ENCODE measurements at places on chromosomes 6 and 20. TPM values are rescaled to one million over a fixed set of nuclear protein-coding genes. Genes with fewer than 3 reads are reported as not detected.

- DNase-seq: no peak
Measured at GRCh38 chr6:13378669-13379590, 50.6 kb upstream of the TBC1D7 start.

DNA sequence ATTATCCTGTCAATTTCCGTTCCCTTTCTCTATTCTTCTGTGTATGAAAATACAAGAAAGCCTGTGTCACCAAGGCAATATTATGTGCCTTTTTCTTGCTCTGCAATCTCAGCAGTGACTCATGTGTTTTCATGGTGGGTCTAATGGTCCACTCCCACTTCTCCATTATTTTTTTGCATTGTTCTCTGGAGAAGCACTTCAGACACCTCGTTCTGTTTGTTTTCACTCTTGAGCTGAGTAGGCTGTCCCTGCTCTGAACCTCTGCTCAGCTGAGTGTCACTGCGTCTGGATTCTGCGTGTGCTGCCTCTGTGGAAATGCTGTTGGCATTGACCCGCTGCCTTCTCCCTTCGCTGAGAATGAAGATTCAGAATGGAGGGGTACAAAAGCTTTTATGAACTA lies 230.6 kb downstream of the TMEM242 start:
- DNase-seq: no peak

DNA sequence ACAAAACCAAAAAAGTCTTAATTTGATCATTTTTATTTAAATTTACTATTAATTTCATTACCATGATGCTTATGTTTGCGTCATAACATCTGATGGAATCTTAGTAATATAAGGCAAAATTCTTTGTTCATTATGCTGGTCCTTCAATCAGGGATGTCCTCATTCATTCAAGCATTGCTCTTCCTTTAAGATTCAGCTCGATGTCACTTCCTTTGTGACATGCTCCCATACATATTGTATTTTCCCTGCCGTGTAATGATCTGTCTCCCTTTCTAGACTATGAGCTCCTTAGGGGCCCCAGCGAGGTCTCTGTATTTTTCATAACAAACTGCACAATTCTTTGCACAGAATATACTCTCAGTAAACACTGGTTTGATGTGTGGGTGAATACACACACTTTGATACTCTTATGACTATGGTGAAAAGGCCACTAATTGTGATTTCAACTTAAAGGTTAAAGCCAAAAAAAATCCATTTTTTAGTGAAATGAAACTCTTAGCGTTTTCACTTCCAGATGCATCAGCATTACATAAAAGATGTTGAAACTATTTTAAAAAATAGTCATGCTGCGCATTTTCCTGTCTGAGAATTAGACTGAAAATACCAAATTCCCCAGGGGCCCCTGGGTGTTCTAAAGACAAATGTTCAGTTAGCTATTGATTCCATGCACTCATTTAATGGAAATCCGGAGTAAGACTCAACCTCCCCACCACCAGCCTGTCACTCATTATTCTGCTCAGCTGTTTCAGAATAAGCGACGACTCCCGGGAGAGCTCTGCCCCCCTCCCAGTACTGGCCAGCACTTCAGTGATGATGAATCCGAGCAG lies 169.7 kb downstream of the ATXN1 start:
- no peak for DNase-seq

- no peak for DNase-seq
Measured at GRCh38 chr6:150382171-150382570, 13.4 kb downstream of the IYD start.

DNA sequence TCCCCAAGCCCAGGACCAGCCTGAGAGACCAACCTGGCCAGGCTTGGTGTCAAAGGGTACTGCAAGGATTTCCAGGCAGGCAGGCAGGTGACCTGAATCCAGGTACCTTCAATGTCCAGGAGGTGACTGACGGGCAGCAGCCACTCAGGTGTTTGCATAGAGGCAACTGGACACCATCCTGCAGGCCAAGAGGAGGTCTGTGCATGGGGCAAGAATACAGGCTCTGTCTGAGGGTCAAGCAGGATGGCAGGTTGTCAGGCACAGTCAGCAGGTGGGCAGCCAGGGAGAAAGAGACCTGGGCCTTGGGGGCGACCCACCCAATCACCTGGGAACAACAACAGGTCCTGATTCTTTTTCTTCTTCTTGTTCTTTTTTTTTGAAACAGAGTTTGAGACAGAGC lies 159.3 kb upstream of the QKI start:
- no peak for DNase-seq

- DNase-seq: no peak
Measured at GRCh38 chr6:147633191-147633590, 124.7 kb downstream of the SAMD5 start.

GRCh38 chr20:59835057-59835447 lies 98.4 kb downstream of the SYCP2 start:
- no peak for DNase-seq

GRCh38 chr20:60102665-60103210 lies 144.5 kb downstream of the CDH26 start:
- no peak for DNase-seq

- DNase-seq: peak; percentile 95
Measured at GRCh38 chr6:31729515-31729978, 448 bp upstream of the DDAH2 start.

- no peak for DNase-seq
Measured at GRCh38 chr6:74567281-74567922, 638.5 kb downstream of the COL12A1 start.

DNA sequence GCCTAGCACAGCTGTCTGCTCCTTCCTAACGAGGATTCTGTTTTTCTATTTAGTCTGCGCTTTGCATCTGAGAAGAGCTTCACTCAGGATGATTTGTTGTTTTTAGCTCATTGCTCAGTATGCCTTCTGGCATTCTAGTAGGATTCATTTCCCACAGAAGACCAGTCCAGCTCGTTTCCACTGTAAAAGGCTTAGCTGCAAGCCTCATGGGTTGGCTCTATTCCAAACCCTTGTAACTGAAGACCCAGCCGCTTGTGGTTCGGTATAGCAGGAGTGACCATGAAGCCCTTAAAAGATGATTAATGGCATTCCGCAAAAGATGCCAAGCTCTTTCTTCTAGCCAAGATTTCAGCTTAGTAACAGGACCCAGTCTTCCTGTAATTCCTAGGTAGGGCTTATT lies 7.2 kb downstream of the ADGRF1 start:
- peak; percentile 59 for DNase-seq

DNA sequence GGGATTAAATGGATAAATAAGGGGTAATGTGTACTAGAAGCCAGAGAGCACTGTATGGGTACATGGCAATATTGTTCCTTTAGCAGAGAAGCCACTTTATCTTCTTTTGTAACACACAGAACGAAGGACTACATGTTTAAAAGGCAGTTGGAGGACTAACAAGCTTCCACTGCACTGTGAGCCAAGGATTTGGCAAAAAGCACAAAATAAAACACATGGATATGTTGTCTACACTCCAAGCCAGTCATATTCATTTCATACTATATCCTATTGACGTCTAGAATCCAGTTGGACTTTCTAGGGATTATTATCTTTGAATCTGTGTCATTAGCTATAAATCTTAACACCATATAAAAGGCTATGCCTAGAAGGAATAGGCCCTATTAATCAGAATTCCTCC lies 3.0 kb downstream of the SLC18B1 start:
- no peak for DNase-seq

GRCh38 chr6:37115236-37115895 lies 54.6 kb upstream of the PIM1 start:
- DNase-seq: no peak

DNA sequence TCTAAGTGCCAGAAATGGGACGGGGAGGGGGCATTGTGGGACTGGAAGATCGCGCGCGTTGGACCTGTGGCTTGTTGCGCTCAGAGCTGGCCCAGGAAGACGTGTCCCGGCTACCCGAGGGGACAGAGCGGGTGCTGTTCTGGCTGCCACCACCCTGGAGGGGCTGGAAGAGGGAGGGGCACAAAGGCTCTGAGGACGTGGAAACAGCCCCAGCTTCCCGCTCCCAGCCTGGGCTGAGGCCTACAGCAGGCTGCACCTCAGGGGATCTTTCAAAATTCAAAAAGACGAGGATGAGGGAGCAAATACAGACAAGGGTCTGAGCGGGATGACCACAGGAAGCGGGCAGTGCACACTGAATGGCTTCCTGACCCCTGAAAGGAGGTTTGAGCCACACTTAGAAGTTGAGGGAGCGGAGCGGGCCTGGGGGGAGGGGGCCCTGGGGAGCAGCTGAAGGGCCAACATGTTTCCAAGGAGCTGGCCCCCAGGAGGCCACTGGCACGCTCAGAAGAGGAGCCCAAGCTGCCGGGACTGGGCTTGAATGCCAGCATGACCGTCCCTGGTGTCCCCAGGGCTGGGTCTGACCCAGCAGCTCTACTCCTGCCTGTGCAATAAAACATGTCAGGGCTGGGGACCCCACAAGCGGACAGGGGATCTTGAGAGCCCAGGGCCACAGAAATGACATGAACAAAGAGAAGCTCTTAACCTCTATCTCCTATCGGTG lies 1.3 kb downstream of the OXT start:
- no peak for DNase-seq

DNA sequence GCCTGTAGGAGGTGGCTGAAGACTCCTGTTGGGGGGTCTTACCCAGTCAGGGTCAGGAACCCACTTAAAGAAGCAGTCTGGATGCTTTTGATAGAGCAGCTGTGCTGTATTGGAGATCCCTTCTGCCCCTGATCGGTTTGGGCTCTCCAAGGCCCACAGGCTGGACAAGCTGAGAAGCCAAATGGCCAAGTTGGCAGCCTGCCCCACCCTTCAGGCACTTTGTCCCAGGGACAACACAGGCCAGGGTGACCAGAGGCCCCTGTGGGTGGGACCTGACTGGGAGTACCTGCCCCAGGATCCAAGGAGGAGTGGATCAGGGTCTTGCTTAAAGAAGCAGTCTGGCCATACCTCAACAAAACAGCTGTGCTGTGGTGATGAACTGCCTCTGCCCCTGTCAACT lies 48.4 kb downstream of the ZC2HC1B start:
- DNase-seq: no peak

DNA sequence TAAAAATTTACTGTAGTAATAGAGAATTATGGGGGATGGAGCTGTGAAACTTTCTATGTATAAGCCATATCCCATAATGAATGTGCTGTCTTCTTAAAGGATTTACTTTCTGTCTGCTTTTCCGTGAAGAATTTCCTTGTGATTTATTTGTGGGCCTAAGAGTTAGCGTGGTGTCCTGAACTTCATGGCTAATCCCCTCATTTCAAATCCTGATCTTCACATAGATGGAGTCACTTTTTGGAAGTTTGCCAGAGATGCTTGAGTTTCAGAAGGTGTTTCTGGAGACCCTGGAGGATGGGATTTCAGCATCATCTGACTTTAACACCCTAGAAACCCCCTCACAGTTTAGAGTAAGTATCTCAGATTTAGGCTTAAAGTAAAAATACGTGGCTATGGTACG lies 19.4 kb upstream of the CLDN20 start:
- no peak for DNase-seq

DNA sequence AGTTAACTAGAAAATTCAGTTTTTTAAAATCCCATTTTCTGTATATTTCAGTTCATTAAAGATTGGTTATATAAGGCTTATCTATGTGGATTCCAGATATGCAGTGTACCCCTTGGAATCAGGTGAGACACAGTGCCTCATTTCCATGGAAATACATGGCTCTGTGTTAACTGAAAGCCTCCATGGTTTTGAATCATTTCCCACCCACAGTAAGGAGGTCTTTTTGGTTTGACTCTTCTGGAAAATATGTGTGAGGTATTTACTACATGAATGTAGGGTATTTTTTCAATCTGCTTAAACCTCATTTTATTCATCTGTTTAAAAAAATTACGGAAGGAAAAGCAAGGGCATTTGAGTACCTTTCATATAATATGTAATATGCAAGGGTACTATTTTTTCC lies 25.5 kb downstream of the RNF144B start:
- DNase-seq: no peak

DNA sequence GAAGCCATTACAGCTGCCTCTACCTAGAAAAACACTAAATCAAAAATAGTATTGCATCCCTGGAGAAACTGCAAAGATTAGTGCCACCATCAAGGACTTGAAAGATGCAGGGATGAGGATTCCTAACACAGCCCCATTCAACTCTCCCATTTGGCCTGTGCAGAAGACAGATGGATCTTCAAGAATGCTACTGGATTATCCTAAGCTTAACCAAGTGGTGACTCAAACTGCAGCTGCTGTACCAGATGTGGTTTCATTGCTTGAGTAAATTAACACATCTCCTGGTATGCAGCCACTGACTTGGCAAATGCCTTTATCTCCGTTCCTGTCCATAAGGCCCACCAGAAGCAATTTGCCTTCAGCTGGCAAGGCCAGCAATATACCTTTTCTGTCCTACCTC lies 117.4 kb downstream of the TBC1D32 start:
- DNase-seq: no peak

- no peak for DNase-seq
Measured at GRCh38 chr20:34301587-34302311, 1.4 kb downstream of the AHCY start.

- no peak for DNase-seq
Measured at GRCh38 chr6:16157492-16157891, 28.6 kb downstream of the MYLIP start.

- no peak for DNase-seq
Measured at GRCh38 chr6:3510178-3510577, 53.3 kb upstream of the SLC22A23 start.

DNA sequence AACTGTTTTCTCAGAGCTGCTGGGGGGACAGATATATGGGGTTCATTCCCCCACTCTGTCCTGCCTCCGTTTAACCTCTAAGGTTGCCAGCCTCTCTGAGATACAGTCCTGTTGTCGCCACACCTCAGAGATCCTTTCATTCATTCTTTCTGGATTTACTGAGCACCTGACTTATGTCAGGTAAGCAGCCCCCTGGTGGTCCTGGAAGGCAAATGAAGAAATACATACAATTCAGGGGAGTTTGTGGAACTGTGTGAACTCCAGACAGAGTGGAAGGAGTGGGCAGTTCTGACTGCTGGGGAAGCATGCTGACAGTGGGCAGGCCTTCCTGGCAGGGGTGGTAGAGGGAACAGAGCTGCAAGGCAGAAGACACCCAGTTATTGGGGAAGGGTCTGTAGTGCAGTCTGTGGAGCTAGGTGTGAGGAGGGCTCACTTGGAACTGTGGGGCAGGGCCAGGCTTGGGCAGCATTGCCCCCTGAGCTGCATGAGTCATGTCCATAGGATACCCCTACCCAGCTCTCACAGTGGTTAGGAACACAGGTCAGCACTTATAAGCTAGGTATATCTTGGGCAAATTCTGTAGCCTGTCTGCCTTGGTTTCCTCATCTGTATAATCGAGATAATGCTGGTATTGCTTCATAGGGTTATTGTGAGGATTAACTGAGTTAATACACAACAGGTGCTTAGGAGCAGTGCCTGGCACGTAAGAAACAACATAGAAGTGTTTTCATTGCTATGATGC lies 12.8 kb upstream of the SGK2 start:
- DNase-seq: no peak

The RPS18 gene
- 3,121 TPM for total RNA-seq

The IL17F gene
- not detected for total RNA-seq

The DEF6 gene
- total RNA-seq: 4.8 TPM

The CTNNBL1 gene
- total RNA-seq: 32.2 TPM

The FAM83C gene
- not detected for total RNA-seq

The SMPDL3A gene
- 17.0 TPM for total RNA-seq

The SLC17A2 gene
- not detected for total RNA-seq

The TTLL9 gene
- 2.9 TPM for total RNA-seq

The SNX14 gene
- total RNA-seq: 126 TPM

The UNC5CL gene
- total RNA-seq: 2.0 TPM

The ADGRF4 gene
- 0.15 TPM for total RNA-seq
